ENCODE measurements at places on chromosomes 5 and 9.
A peak's percentile ranks its signal among the peaks of the same experiment; 100 is the strongest.

- DNase-seq: no peak
Measured at GRCh38 chr5:134127376-134127861, 12.9 kb downstream of the TCF7 start.

DNA sequence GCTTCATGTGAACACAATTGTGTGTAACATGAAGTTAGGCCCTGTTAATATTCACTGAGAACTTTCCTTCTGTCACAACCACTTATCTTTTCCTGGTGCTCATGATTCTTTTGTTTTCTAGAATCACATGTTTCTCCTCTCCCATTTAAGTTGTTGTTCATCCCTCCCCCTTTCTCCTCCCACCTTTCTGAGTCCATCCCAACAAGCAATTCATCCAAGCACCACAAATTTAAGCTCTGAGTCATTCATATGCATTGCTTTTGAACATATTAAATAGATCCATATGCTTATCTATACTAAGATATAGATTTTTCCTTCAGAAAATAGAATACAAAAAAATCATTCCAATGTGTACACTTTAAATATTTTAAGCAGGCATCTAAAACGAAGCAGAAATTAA lies 75.2 kb upstream of the NFIB start:
- DNase-seq: no peak

DNA sequence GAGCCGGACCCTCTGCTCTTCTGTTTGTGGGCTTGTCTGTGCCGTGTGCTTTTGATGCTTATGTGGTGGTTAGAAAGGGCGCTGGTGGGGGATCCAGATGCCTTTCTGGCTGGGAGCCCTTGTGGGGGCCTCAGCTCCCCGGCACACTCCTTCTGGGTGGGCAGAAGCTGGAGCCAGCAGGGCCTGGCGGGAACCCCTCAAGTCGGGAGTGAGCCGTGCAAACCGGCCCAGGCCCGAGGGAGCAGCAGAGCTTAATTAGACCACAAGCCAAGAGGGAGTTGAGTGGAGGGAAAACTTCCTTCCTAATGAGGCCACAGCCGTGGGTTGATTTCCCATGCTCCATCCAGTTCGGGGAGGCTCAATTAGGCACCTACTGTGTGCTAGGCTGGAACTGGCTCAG lies 76.0 kb upstream of the RNU6ATAC start:
- DNase-seq: no peak

DNA sequence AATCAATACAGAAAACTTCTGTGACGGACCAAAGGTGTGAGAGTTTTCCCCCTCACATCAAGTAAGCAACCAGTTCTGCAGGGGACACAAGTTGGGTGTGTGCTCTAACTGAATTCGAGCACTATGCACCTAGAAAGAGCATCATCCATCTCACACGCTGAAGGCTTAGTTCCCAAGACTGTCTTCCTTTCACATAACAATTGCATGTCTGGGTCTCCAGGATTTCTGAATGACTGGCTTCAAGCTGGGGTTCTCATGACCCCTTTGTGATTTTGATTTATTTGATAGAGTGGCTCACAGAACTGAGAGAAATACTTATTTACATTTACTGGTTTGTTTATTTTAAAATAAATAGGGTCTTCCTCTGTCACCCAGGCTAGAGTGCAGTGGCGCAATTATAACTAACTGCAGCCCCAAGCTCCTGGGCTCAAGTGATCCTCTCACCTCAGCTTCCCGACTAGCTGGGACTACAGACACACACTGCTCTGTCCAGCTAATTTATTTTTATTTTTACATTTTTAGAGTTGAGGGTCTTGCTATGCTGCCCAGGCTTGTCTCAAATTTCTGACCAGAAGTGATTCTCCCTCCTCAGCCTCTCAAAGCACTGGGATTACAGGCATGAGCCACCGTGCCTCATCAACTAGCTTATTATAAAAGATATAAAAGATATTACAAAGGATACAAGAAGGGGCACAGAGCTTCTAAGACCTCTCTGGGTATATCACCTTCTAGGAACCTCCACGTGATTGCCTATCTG lies 316.7 kb upstream of the CDH12 start:
- DNase-seq: no peak

DNA sequence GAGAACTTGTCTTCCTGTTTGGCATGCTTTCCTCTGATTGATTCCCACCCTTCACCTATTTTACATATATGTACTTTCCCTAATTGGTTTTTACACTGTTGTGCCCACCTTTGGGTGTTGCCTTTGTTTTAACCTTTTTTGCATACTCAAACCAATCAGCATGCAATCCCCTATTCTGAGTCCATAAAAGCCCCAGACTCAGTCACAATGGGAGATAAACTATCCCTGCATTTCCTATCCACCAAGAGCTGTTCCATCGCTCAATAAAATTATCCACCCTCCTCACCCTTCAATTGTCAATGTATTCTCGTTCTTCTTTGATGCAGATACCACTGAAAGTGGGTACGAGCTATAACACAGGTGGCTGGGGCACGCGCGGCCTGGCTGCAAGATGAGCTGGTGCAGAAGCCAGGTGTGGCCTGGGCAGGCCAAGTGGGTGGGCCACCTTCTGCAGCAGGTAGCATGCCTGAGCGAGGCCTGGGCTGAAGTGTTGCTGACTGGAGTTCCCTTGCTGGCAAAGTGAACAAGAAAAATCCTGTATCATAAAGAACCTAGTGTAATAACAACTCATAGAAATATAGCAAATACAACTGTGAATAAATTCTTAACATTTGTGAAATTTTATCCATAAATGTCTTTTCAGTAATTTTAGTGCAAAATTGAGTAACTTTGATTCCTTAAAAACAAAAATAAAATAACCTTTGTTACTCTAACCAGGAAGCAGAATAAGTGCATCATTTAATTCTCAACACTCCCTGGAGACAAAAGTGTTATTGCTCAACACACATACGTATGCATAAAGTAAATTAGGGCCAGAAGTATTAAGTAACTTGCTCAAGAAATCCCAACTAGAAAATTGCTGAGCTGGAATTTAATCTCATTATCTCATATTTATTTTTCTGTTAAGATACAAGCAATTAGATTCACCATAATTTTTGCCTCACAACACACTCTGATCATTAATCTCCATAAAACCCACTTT lies 685.3 kb upstream of the EDIL3 start:
- DNase-seq: no peak

GRCh38 chr9:34332076-34332964 lies 3.0 kb downstream of the NUDT2 start:
- peak; percentile 9 for DNase-seq

GRCh38 chr9:109717342-109717741 lies 62.7 kb upstream of the PALM2AKAP2 start:
- DNase-seq: no peak

GRCh38 chr5:77638763-77639671 lies 504 bp upstream of the OTP start:
- no peak for DNase-seq

DNA sequence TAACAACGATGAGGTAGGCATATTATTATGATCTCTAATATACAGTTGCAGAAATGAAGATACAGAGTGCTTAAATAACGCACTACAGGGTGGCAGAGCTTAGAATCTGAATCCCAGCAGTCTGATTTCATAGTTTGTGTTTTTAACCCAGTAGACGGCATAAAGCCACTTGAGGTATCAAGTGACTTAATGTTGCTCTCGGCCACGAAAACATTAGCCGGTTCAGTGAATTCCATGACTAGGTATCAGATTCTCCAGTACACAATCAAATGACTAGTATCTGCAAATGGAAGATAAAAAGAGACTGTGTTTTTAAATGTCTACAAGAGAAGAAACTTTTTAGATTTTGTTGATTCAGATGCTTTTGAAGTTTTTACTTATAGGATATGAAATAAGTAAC lies 24.8 kb downstream of the SMC2 start:
- no peak for DNase-seq

GRCh38 chr9:114016629-114017423 lies 61.3 kb downstream of the AMBP start:
- no peak for DNase-seq

DNA sequence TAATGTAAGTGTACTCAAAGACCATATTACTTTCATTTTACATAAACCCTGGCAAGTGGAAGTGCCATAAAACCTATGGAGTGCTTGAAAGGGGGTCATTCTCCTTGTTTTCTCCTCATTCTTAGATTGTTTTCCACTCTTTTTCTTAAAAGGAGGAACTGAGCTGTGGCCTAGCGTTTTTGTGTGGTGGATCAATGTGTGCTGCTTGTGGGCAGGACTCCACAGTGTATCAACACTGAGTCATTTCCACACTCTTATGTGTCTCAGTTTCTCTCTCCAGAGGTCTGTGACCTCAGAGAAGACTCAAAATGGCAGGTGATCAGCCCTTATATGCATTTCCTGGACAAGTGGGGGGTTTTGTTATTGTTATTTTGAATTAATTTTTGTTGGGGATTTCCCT lies 516.1 kb upstream of the CDH10 start:
- no peak for DNase-seq

DNA sequence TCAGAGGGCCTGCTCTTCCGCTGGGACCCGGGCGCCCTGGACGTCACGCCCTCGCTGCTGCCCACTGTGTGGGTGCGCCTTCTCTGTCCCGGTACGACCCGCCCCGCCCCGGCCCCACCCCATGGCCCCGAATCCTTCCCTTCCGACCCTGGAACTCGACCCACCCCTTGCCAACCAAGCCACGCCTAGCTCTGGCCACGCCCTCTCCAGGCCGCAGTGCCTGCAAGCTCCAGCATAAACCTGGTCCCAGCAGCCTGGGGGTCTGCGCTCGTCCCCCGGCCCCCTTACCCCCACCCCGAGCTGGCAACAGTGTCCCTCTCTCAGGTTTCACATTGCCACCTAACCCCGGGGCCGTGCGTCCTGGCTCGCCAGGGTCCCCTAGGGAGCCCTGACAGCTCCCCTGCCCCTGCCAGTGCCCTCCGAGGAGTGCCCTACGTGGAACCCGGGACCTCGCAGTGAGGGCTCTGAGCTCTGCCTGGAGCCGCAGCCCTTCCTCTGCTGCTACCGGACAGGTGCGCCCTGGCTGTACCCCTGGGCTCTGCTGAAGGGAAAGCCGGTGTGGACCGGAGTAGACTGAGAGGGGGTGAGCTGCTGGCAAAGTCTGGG lies 3.4 kb downstream of the ADGRD2 start:
- no peak for DNase-seq

DNA sequence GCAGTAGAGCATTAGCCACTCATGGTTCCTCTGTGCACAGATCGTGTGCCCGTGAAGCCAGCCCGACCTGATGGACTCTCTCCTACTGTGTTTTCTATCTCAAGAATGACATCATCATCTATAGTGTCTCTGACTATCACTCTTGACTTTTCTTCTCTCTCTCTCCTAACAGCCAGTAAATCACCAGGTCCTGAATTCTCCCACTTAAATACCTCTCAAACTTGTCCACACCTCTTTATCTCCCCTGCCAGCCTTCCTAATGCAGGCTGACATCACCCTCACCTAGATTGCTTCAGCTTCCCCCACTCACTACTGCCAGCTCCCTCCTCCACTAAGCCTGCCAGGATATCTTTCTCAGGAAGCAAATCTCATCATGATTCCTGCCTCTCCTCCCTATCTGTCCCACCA lies 90.6 kb upstream of the MIER3 start:
- DNase-seq: no peak

DNA sequence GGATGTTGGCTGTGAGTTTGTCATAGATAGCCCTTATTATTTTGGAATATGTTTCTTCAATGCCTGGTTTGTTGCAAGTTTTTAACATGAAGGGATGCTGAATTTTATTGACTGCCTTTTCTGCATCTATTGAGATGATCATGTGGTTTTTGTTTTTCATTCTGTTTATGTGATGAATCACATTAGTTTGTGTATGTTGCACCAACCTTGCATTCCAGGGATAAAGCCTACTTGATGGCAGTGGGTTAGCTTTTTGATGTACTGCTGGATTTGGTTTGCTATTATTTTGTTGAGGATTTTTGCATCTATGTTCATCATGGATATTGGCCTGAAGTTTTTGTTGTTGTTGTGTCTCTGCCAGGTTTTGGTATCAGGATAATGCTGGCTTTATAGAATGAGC lies 225.6 kb downstream of the PCSK1 start:
- DNase-seq: no peak

- DNase-seq: no peak
Measured at GRCh38 chr5:39341896-39342295, 22.4 kb downstream of the C9 start.

DNA sequence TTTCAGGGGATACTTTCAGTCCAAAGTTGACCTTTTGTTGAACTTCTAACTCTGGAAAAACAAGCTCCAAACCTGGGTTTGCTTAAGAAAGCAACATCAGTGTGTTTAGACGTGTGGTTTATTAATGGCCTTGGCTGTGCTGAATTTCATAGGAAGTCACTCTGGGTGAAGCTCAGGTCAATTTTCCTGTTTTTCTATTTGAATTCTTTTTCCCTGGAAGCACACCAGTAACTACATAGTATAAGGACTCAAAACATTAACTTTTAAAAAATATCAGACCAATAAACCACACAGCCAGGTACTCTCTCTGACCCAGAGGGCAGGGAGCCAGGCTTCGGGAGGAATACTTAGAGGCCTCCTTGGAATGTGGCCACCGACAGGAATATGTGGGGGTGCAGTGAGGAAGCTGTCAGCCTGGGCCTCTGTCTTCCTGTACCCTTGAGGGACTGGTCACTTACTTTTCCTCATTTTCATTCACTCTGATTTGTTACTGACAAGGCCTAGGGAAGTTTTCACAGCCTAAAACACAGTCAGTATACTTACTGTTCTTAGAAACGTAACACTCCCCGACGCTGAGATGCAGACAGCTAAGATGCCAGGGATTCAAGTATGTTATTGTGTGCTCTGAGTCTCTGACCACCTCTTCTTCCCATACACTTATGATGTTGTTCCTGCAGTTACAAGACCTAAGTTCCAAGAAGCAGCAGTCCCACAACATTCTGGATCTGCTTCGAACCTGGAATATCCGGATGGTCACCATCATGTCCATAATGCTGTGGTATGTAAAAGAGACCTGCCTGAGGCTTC lies 18.9 kb downstream of the SLC22A5 start:
- DNase-seq: peak; percentile 73

DNA sequence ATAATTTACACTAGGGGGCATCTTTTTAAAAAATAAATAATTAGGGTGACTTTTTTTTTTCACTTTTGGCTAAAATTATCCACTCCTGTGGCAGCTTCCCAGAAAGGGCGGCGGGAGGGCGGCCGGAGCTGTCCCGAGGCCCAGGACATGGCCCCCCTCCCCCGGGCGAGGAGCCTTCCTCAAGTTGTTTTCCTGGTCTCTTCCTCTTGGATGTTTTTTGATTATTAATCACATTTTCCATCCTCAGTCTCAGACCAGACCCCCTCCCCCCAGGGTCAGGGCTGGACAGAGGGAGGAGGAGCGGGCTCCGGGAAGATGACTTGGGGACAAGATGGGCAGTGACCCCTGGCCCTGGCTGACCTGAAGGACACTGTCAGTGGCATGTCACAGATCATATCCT lies 4.7 kb upstream of the CNTFR start:
- no peak for DNase-seq

- DNase-seq: no peak
Measured at GRCh38 chr5:81533629-81534405, 139.9 kb upstream of the ACOT12 start.

- DNase-seq: no peak
Measured at GRCh38 chr9:116251366-116251765, 97.8 kb downstream of the PAPPA start.

GRCh38 chr9:70526902-70527301 lies 112.4 kb upstream of the KLF9 start:
- no peak for DNase-seq

Measured in T47D (cell line).